ENCODE measurements at places on chromosomes 12 and 14.
A peak's percentile ranks its signal among the peaks of the same experiment; 100 is the strongest.

DNA sequence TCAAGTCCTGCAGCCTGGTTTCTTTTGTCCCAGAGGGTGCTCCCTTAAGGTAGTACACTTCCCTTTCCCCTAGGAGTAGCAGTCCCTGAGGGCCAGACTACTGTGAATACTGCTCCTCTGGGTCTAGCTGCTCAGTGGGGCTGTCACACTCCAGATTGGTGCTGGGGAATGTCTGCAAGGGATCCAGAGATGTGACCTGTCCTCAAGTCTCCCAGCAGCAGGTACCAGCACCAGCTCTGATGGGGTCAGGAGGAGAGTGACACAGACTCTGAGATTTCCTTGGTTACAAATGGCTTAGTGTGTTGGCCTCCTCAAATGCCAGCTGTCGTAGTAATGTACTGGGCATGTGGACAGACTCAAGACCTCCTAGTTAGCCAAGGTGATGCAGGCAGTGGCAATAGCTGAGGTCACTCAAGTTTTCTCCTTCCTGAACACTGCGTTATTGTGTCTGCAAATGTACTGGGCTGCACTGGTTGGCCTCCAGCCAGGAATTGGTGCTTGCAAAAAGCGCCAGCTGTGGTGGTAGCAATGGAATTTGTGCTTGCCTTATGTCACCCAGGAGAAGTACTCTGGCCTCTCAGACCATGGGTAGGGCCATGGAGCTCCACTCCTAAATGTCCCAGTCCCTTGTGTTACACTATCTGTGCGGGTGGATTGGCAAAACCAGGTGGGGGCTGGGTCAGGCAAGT is 36.4 kb upstream of the AEBP2 start:
- peak; percentile 28 for DNase-seq

GRCh38 chr12:131380965-131381705 is 329.8 kb upstream of the SFSWAP start:
- DNase-seq = no peak

DNA sequence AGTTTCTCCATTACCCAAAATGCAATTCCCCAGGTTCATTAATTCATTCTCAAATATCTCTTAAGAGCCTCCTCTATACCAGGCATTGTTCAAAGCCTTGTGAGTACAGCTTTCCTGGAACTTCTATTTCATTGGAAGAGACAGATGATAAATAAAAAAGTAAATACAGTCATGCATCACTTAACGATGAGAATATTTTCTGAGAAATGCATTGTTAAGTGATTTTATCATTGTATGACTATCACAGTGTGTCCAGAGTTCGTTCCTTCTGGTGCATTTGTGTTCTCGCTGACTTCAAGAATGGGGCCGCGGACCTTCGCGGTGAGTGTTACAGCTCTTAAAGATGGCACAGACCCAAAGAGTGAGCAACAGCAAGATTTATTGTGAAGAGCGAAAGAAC is 66.0 kb downstream of the ANO4 start:
- DNase-seq = no peak

DNA sequence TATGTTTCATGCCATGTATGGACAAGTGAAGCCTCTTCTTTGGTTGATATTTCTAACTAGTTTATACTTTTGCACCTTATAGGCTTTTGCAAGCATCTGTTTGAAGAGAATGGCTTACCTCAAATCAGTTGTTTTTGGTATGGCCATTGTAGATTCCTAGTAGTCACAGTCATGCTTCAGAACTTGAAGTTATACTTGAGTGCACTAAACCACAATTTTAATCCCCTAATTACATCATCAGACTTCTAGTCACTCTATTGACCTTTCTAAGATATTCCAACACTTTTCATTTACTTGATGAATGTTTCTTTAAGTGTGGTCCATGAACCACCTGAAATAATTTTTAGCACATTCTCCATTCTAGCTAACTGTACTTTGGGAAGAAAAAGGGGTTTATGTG is 18.6 kb upstream of the KLRB1 start:
- no peak for DNase-seq

DNA sequence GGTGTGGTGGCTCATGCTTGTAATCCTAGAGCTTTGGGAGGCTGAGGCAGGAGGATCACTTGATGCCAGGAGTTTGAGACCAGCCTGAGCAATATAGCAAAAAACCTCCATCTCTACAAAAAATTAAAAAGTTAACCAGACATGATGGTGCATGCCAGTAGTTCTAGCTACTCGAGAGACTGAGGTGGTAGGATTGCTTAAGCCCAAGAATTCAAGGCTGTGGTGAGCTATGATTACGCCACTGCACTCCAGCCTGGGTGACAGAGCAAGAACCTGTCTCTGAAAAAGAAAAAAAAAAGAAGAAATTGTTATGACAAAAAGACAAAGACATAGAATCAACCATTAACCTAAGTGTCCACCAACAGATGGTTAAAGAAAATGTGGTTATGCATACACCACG is 2.1 kb upstream of the ATP23 start:
- DNase-seq = no peak

DNA sequence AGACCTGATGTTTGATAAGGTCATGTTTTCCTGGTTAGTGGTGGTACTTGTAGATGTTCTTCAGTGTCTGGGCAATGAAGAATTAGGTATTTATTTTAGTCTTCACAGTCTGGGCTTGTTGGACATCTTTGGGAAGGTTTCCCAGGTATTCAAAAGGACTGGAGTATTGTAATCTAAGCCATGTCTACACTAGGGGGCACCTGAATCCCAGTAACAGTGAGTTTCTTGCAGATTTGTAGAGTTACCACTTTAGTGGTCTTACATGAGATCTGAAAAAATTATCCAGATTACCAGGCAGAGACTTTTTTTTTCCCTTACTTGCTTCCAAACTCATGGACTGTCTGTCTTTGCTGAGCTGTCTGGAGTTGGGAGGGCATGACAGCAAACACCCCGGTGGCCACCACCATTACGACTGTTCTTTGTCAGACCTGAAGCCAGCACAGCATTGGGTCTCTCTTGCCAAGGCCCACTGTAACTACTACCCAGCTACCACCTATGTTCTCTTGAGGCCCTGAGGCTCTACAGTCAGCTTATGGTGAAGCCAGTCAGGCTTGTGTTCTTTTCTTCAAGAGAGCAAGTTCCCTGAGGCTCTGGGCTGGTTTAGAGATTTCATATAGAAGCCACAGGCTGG is 820.7 kb upstream of the FBXO33 start:
- peak; percentile 1 for DNase-seq

DNA sequence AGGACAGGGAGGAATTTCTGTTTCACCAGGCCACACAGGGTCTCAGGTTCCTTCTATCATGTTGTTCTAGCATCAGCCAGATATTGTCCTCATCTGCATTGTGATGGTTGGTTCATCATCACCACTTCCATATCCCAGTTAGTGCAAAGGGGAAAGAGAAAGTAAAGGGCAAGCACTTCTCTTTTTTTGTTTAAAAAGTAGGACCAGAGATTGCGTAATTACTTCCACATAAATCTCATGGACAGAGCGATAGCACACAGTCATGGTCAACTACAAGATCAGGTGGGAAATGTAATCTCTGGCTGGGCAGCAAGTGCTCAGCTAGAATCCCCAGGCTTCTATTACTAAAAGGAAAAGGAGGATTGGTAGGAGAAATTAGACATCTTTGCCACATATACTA is 155.1 kb downstream of the KIF21A start:
- DNase-seq = no peak

GRCh38 chr12:83040339-83040738 is 353.6 kb downstream of the TMTC2 start:
- no peak for DNase-seq

All from fibroblast of upper back skin (primary cell).